Stimulated activated CD8-positive, alpha-beta memory T cell treated with anti-CD3 and anti-CD28 coated beads, Interleukin-7, amount 100 ng/mL, for 1 hour (primary cell): ENCODE measurements at places on chromosomes 1 and 21.

DNA sequence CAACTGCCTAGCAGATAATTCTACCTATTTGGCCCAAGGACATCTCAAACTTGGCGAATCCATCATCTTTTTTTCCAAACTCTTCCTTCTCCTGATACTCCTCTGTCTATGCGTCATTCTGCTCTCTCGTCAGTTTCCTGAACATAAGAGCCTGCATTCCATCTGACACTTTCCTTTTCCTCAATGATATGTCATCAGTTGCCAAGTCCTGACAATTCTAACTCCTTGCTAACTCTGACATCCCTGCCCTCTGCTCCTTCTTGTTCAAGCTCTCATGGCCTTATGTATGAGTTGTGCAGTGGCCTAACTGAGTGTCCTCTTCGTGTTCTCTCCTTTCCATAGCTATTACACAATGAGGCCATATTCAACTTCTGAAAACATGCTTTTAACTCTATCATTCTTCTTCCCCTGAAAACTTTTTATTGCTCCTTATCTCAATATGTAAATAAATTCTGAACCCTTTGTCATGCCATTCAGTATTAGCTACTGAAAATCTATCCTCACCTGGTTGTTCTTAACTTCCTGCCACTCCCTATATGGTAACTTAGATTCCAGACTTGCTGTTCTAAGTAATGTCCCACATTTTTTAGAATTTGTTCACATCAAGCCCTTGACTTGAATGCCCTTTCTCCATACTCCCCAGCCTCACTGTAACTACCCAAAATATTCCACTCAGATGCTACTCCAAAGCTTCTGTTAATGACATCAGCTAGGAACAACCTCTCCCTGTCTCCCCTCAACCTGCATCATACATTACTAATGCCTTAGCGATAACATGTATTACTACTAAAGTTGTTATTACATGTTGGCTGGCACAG is 11.5 kb downstream of the PALMD start:
- DNase-seq, result no peak

GRCh38 chr1:14921057-14921456 is 232.5 kb upstream of the TMEM51 start:
- no peak for DNase-seq

- DNase-seq, result no peak
These were observed 59.3 kb downstream of the RNF220 start for GRCh38 chr1:44464361-44464760.

- DNase-seq, result no peak
These were observed 6.1 kb downstream of the FABP3 start for GRCh38 chr1:31366796-31367195.

DNA sequence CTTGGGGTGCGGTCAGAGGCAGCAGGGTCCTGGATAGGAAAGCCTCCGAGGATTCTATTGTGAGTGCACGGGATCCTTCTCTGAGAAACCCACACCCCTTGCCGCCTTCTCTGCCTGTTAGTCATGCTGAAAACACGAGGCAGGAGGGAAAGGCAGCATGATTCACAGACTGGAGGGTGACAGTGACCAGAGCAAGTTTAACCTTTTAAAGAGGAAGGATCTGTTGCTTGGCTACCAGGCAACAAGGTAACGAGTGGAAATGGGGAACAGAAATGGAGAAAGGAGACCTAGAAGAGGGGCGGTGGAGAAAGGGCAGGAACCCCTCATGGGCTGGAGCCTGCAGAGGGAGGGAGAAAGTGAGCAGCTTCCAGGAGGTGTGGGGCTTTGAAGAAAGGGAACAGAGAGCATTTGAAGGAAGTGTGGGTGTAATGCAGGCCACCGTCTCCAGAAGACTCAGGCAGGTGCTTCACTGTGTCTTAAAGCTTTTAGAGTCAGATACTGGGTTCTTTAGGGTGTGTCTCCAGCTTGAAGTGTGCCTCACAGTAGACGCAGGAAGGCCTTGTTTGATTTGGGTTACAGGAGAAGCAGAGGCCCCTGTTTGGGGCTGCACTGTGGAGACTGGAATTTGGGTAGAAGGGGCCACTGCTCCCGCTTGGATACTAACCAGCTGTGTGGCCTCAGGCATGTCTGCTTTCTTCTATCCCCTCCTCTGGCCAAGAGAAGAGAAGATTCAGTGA is 19.1 kb downstream of the OPTC start:
- DNase-seq, result no peak

DNA sequence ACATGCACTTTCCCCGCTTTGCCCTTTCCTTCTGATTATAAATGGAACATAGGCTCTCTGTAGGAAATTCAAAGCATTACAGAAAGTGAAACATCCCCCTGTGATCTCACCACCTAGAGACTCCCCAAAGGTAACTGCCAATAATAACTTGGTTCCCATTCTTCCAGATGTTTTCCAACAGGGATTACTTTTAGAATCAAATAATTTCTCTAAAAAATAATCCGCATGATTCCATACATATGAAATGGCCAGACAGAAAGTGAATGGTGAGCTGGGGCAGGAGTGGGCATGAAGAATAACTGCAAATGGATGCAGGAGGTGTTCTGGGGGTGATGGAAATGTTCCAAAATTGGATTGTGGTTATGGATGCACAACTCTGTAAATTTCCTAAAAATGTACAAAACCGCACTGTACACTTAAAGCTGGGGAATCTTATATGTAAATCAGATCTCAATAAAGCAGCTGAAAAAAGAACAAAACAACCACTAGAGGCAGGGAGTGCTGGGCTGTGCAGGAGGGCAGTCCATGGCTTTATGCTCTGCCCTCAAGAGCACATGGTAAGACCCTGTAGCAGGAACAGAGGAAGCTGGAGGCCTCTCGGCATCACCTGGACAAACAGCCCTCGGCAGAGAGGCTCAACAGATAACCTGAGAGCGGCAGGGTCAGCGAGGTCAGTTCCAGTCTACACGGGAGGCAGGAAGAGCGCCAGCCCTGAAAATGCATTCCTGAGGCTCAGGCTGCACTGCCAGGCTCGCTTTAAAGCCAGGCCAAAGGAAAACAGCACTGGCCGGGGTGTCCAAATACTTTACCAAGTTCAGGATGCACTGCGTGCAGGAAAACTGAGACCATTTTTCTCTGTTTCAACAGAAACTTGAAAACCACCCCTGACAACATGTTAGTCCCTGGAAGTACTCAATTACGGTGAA is 39.7 kb downstream of the CAPZB start:
- no peak for DNase-seq

DNA sequence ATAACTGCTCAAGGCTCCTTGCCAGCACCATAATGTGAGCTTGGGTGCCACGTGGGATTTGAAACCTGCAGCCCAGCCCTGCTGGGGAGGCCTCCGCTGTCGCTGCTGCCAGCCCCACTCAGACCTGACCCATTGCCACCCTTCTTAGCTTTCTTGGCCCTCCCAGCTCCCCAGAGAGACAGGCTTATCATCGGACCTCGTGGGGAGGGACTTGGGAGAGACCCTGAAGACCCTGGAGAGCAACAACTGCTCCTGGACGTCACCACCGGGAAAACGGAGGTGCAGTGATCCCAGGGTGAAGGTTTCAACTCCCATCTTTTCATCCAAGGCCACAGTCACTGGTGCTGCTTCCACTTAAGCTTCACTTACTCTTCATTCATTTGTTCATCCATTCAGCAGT is 596.1 kb downstream of the PTPRU start:
- no peak for DNase-seq

DNA sequence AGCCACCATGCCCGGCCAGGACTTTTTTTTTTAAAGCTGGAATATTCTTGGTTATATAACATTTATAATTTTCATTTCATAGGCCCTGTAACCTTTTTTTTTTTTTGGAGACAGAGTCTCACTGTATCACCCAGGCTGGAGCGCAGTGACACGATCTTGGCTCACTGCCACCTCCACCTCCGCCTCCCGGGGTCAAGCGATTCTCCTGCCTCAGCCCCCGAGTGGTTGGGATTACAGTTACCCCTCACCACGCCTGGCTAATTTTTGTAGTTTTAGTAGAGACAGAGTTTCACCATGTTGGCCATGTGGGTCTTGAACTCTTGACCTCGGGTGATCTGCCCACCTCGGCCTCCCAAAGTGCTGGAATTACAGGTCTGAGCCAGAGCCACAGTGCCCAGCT is 12.6 kb downstream of the ZYG11B start:
- no peak for DNase-seq

DNA sequence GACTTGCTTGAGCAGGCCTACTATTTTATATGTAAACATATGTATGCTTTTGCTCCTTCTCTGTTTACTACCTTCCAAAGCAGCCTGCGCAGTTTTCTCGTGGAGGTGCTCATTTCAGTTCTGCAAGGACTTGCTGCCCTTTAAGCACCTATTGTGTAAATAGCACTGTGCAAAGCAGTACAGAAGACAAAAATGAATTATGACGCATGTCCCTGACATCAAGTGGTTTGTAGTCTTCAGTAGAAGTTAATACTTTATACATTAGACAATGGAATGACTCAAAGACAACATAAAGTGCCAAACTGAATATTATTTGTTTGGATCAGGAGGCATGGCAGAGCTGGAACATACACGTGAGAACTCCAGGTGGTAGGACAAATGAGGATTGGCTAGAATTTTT is 611.7 kb downstream of the LMO4 start:
- DNase-seq, result no peak

- no peak for DNase-seq
These were observed 19.7 kb downstream of the SLC5A9 start for GRCh38 chr1:48242141-48242736.

DNA sequence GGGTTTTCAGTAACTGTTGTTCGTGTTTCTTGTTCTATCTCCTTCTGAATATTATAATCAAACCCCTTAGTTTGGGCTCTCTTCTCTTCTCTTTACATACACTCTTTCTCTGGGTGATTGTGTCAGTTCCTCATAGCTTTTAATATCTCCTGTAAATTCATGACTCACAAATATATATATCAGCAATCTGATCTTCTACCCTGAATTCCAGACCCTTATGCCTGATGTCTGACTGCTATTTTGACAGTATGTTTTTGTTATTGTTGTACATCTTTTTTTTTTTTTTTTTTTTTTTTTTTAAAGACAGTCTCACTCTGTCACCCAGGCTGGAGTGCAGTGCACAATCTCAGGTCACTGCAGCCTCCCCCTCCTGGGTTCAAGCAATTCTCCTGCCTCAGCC is 70.8 kb upstream of the MPC2 start:
- no peak for DNase-seq

- DNase-seq, result no peak
These were observed 38.4 kb downstream of the AHCTF1 start for GRCh38 chr1:246893191-246893939.
